Effector memory CD4-positive, alpha-beta T cell (primary cell): ENCODE measurements at places on chromosomes 11 and 22.

DNA sequence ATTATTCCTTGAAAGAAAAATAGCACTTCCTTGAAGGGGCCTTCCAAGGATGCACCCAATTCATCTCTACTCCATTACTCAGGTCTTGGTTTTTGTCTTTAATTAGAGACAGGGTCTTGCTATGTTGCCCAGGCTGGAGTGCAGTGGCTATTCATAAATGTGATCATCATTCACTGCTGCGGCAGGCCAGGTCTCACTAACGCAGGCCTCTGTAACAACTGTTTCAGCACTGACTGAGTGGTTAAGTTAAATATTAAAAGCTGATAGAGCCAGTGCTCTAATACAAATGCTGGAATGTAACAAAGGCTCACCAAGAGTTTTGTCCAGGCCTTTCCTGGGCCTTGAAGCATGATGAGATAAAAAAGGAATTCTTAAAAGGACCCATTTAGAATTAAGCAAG lies 61.4 kb upstream of the GNAZ start:
- no peaks in the 10 kb centered on the region for H3K36me3 ChIP-seq
- H3K4me1 ChIP-seq: no peaks in the 10 kb centered on the region
- no peak overlapping the region for H3K4me3 ChIP-seq
- H3K27ac ChIP-seq: no peak overlapping the region
- H3K27me3 ChIP-seq: peaks cover 3% of the 10 kb centered on the region

DNA sequence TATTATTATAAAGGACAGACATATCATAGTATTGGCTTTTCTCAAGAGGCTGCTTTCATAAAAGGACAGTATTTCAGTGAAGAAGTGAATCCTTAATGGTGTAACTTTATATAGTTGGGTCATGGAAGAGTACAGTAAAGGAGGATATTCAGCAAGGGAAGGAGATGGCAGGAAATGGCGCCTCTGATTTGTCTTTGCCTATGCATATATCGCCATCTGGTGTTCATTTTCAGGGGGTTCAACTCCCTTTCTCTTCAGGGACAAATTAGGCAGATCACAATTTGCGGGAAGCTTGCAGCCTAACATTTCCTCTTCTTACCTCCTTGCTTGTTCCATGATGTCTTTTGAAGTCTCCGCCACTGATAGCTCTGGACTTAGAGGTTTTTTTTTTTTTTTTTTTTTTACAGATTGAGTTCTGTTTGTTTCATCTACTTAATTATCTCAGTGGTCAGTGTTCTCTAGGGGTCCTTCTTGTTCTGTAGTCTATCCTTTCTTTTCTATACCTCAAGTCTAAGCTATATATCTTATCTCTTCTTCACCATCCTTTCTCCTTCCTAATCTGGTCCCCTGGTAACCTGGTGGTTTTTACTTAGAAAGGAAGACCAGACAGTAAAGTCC lies 21.8 kb upstream of the RRM1 start:
- H3K27me3 ChIP-seq: no peaks in the 10 kb centered on the region
- peak; percentile 29 for DNase-seq
- H3K4me3 ChIP-seq: no peak overlapping the region
- peaks cover 13% of the 10 kb centered on the region for H3K4me1 ChIP-seq

DNA sequence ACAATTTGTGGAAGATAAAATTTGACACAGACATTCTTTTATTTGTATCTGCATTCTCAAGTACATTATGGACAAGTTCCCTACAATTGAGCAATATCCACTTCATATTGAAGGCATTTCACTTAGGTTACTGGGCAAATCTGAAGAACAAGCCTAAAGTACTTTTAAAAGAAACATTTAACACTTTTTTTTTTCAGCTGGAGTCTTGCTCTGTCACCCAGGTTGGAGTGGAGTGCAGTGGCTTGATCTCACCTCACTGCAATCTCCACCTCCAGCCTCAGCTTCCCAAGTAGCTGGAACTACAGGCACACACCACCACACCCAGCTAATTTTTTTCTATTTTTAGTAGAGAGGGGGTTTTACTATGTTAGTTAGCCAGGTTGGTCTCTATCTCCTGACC lies 70.2 kb downstream of the OR4C45 start:
- H3K27me3 ChIP-seq: no peaks in the 10 kb centered on the region
- H3K4me3 ChIP-seq: no peak overlapping the region
- H3K4me1 ChIP-seq: no peaks in the 10 kb centered on the region

GRCh38 chr11:125452125-125452470 lies 44.0 kb downstream of the FEZ1 start:
- H3K36me3 ChIP-seq: no peaks in the 10 kb centered on the region
- no peaks in the 10 kb centered on the region for H3K4me1 ChIP-seq
- no peak overlapping the region for H3K4me3 ChIP-seq
- H3K27me3 ChIP-seq: no peaks in the 10 kb centered on the region
- no peak for DNase-seq
- no peak overlapping the region for H3K27ac ChIP-seq

DNA sequence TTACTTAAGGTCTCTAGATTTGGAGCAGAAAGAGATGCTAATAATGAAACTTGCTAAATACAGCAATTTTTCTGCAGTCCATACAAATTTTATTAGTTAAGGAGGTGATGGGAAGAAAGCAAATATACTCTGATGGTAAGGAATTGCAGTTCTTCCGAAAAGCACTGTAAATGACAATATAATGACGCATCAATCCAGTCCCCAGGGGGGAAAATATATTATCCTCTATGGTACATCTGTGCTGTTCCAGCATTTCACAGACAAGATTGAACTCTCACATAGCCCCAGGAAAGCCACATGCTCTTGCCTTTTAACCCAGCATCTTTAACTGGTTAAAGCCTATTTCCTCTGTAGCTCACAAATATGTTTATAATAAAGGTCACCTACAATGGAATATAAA lies 416.6 kb upstream of the CCDC90B start:
- DNase-seq: no peak
- H3K4me1 ChIP-seq: no peaks in the 10 kb centered on the region
- no peak overlapping the region for H3K27ac ChIP-seq
- no peak overlapping the region for H3K4me3 ChIP-seq
- H3K36me3 ChIP-seq: no peaks in the 10 kb centered on the region
- no peaks in the 10 kb centered on the region for H3K27me3 ChIP-seq

- DNase-seq: no peak
- peaks cover 10% of the 10 kb centered on the region for H3K4me1 ChIP-seq
- H3K4me3 ChIP-seq: no peak overlapping the region
- no peaks in the 10 kb centered on the region for H3K27me3 ChIP-seq
- no peaks in the 10 kb centered on the region for H3K36me3 ChIP-seq
Measured at GRCh38 chr11:46554213-46555147, 39.3 kb downstream of the AMBRA1 start.

DNA sequence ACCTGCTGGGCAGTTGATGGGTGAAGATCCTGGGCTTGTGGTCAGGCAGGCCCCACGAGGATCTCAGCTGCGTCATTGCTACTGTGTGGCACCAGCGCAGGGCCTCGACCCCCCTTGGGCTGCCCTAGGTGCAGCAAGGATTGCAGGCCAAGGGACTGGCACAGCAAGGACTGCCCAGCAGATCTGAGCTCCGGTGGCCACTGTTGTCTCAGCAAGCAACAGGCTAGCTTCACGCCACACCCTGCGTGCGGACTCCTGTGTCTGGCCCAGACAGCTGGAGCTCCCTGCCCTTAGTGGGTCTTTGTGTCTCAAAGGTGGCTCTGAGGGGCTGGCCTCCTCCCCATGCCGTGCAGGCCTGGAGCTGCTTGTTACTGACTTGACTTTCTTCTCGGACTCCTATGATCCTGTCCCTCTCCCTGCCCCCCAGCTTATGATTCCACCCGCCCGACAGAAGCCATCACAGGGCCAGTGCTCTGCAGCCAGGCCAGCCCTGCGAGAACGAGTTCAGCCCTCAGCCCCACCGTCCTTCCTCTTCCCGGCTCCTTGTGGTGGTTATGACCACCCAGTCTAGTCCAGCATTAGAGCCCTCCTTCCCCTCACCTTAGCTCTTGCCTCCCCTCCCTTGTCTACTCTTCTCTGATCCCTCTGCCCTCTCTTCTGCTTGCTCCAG lies 295.6 kb downstream of the TBC1D22A start:
- DNase-seq: no peak
- H3K4me3 ChIP-seq: no peak overlapping the region
- no peaks in the 10 kb centered on the region for H3K4me1 ChIP-seq
- no peak overlapping the region for H3K27ac ChIP-seq

DNA sequence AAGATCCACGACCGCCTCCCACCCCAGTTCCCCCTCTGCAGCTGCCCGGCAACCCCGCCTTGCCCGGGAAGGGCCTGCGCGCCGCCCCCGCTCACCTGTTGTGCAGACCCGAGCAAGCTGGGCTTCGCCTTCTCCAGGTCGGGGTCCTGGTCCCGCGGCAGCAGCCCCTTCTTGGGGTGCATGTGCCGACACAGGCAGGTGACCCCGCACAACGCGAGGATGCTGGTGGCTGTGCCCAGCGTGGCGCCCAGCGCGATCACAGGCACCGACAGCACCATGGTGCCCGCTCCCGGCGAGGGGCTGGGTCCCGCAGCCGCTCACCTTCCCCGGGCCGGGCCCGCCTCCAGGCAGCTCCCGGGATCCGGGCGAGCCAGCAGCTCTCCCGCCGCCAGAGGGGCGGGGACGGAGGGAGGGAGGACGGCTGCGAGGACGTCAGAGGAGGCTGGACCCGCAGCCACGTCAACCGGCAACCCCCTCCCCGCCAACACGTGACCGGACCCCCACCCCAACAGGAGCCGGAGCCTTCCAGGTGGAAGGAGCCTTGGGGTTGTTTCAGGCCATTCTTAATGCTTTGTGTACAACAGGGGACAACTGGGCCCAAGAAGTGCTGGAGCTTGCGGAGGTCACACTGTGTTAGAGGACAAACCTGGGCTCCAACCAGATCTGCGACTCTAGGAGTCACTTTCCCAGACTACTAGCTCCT lies at the start of gene SYT13:
Gene SYT13 (minus strand): TSS at position 412 of the 703 bp plus-strand sequence. CDS start 134 bp downstream, at position 278.
- H3K4me3 ChIP-seq: no peak within 1 kb of the TSS
- no peak for DNase-seq

GRCh38 chr11:95086836-95087570 lies 2.6 kb upstream of the ENDOD1 start:
- peaks cover 12% of the 10 kb centered on the region for H3K4me1 ChIP-seq
- no peaks in the 10 kb centered on the region for H3K27me3 ChIP-seq
- H3K27ac ChIP-seq: no peak overlapping the region

GRCh38 chr22:50210378-50211139 lies 9.7 kb downstream of the SELENOO start:
- DNase-seq: no peak
- H3K27me3 ChIP-seq: no peaks in the 10 kb centered on the region
- peaks cover 53% of the 10 kb centered on the region for H3K36me3 ChIP-seq
- no peak overlapping the region for H3K4me3 ChIP-seq
- H3K27ac ChIP-seq: no peak overlapping the region
- H3K4me1 ChIP-seq: peaks cover 5% of the 10 kb centered on the region
